ENCODE measurements at places on chromosomes 3 and 15.

DNA sequence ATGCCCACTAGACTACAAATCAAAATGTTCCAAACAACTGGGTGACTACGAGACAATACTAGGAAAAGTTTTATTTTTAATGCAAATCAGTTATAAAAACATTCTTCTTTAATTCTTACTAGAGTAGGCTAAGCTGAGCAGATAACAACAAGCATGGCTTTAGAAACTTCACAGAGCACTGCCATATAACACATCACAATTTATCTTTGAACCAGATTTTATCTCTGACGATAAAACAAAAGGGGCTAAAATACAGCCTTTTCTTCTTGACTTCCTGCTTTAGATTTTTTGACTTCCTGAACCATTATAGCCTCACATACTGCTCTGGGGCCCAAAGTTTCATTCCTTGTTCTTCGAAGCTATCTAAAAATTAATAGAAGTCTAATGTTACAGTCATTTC lies 25.9 kb downstream of the TBC1D2B start:
- DNase-seq: no peak

DNA sequence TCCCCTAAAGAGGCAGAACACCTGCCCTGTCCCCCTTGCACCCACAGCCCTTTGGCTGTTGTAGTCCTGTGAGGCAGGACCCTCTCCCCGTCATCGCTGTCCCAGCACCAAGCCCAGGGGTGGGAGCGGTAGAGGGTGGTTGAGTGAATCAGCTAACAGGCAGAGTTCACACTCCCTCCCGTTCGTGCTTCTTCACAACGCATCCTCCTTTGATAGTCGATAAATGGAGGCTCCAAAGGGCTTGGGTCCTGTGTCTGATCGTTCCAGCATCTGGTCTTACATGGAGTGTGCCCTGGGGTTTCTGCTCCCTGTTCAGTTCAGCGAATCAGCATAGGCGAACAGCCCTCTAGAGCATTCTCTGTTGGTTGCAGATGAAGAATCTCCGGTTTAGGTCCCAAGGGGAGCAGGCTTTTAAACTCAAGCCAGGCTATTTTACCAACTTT lies 820 bp upstream of the HMCES start:
- DNase-seq: no peak

DNA sequence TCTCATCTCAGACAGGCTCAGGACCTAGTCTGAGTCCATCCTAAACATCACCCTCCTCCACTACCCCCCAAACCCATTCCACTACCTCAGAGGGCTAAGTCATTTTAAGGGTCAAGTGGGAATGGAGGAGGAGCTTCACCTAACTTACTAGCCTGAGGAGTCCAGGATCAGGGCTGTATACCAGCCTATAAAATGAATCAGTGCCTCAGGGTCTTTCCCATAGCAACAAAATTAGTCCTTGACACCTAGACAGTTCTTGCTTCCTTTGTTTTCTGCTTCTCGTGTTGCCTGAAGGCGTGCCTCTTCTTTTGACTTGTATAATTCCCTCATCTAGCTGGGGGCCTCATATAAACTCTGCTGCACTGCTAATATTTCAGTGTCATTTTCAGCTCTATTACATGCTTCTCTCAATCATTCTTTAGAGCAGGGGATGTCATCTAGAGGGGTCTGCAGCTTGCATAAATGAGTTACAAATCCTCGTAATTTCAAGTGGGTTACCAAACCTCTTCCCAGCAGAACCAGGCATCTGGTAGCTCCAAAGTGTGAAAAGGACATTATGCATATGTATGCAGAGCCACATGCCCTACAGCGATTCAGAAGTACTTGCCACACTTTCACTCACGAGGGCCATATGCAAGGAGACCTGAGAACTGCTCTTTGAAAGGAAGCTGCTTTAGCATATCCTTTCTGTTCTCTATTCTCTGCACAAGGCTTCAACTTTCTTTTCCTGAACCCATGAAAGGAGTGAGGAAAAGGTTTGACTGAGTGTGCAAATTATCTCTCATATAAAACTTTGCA lies 311.7 kb upstream of the SEMA6D start:
- no peak for DNase-seq

DNA sequence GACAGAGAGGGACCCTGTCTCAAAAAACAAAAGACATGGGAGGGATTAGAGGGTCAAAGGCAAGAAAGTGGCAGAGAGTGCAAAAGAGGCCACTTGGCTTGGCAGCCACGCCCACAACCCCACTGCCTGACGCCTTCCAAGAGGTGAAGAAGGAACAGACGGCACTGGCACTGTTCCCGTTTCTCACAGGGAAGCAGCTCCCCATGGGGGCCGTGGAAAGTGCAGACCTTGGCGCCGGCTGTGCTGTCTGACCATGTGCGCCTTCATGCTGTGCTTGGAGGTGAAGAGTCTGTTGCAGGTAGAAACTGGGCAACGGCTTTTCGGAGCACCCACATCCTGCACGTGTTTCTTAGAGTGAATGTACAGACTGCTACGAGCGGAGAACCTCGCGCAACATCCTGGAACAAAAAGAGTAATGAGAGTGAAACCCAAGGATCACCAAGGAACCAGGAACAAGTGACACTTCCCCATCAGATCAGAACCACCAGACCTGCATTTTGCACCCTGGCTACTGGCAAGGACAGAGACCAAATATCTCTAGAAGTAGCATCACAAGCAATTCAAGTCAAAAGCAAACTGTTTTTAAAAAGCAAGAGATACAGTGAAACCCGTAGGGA lies 9.7 kb downstream of the ZXDC start:
- DNase-seq: no peak

GRCh38 chr3:137992592-137992991 lies 17.4 kb upstream of the CLDN18 start:
- no peak for DNase-seq

DNA sequence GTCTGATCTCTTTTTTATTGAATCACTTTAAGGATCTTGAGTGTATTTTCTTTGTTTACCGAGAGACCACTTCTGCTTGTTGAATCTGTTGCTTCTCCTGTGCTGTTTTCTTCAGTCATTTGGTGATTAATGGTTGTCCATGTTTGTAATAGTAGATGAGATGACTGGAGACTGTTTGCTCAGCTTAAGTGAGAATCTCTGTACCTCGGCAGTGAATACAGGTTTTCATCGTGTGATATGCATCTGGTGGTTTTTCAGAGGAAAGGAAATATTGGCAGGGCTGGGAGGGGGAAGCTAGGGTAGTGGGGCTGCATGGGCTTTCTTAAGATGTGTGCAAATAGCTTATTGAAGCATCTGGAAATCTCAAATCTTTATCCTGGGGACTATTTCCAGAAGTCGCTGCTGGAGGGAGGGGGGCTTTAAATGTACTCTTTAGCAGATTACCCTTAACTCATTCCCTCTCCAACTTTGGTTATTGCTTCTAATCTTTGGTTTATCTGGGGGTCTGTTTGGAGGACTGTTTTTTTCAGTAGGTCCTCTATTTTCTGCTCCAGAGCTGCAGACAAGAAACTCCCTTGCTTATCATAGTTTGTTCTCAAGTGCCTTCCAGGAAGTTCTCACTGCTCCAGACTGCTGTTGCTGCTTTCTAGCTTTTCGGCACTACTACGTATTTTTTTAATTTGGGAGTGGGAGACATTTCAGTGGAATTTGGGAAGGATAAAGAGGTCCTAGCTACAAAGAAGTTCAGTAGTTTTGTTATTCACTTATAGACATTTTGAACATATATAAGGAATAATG lies 19.4 kb downstream of the CMTM8 start:
- no peak for DNase-seq

DNA sequence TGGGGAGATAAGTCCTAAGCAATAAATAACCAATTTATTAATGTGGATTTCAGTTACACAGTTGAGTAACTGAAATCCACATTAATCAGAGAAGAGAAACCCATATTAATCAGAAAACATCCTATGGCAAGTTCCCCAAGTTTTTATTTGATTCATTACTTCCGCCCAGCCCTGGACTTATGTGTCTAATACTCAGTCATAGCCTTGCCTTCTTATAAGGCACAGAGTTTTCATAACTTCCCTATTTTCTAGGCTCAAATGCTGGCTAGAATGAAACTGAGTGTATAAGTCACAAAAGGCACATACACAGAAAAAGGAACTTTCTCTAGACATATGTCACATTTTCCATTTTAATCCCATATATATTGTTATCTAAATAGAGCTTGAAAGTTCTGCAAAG lies 28.8 kb downstream of the CD47 start:
- DNase-seq: no peak

DNA sequence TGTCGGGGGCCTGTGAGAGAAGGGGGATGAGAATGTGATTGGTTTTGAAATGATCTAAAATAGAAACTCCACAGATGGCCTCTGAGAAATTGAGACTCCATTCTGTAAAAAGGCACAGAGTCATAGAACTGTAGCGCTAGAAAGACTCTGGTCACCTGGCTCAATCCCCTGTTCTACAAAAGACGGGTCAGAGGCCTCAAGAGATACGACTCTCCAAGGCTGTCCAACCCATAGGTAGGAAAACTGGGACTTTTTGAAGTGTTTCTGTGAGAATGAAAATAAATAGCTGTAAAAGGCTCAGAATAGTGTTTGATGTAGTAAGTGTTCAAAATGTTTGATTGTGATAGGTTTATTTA lies 11.7 kb upstream of the TMC3 start:
- DNase-seq: no peak

DNA sequence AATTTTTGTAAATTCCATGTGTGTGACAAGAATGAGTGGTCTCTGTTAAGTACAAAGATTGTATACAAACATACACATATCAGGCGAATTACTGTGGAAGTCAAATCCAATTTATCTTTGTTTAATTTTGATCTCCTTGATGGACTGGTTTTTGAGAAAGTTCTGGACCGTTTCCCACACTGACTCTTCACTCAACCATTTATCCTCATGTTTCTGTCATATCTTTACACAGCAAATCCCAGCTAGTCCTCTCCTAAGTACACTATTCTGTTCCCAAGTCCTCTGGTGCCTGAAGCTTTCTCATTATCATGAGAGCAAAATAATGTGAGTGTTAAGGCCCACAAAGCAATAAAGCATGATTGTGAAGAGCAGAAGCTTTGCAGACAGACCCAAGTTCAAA lies 189.9 kb downstream of the WNT5A start:
- no peak for DNase-seq

DNA sequence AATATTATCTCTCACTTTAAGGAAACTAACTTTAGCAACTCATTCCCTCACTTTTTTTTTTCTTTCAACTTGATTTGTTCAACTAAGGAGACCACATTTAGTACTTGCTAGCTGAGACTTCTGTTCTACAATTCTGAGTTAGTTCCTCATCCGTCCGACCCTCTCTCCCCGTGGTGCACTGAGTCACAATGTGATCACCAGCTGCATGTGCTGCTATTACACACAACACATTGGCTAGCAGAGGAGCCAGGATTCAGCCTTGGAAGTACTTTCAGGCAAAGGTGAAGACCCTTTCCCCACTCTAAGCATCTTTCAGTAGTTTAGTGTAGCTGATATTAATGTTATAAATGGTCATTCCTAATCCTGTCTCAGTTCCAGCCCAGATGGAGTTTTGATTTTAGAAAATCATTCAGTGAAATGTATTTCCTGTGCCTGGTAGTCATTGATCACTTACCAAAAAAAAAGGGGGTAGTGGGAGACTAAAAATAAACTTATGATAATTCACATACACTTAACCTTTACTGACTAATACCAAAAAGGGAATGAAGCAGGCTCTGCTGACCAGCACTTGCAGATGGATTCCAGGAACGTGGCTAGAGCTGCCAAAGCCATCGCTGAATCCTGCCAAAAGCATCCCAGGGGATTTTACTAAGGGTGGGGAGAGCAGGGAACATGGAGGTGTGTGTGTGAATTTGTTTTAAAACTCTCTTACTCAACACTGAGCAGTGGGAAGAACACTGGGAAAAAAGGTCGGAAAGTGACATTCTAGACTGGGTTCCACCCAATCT lies 424.8 kb downstream of the LPP start:
- no peak for DNase-seq

GRCh38 chr3:41467481-41467880 lies 268.2 kb downstream of the CTNNB1 start:
- no peak for DNase-seq

DNA sequence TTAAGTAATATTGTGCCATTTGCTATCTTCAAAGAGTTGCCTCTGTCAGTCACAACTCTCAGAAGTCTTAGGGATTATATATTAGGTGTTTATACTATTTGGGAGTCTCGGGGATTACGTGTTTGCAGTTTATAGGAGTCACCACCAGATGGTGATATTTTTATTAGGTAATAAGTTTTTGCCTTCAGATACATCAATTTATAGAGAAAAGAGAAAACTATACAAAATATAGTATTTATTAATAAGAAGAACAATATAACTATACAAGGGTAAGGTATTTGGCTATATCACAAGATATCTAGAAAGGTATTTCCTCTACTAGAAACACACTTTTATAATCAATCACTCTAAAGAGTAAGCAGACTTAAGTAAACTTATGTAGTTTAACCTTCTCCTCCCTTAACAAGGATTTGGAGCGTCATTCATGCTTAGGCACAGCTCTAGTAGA lies 10.7 kb upstream of the DHX36 start:
- no peak for DNase-seq

- no peak for DNase-seq
These were observed 41.3 kb upstream of the MAP4 start for GRCh38 chr3:48057521-48057920.

DNA sequence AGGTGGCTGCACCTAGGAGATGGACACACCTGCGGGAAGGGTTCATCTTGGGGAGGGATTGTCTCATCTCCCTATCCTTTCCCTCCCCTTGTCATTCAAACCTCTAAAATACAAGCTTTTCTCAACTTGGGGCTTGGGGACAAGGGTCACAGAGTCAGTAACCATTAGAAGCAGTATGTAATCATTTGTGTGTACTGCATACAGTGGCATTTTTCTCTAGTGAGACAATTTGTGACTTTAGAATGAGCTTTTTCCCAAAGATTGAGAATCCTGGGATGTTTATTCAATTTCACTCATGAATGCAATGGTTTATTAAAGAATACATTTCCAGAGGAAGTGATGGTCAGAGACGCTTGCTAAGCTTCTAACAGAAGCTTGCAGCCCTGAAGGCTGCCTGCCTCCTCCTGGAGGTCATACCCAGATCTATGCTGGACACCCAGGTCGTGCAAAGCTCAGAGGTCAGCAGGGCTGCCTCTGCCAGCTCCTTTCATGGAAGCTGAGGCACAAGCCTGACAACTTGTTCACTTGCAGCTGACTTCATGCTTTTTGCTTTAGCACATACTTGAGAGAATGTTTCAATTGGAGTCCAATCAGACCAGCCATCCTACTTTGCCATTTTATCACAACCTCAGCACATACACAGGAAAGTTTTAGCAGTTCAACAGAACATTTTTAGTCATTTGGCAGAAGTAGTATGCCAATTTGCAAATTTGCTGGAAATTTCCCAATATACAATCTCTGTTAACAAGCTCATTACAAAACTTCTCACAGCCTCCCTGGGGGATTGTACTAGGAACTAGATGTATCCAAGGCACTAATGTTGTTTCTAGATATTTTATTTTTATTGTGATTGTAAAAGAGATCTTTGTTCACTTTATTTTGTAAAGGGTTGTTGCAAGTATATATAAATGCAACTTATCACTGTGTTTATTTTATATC lies 25.6 kb upstream of the ALDH1L1 start:
- no peak for DNase-seq

GRCh38 chr3:136632625-136633081 lies 119.5 kb downstream of the STAG1 start:
- DNase-seq: no peak
